ENCODE measurements at places on chromosomes 6 and 20.

GRCh38 chr20:21575981-21576740 is 62.3 kb upstream of the NKX2-2 start:
- no peak for DNase-seq

DNA sequence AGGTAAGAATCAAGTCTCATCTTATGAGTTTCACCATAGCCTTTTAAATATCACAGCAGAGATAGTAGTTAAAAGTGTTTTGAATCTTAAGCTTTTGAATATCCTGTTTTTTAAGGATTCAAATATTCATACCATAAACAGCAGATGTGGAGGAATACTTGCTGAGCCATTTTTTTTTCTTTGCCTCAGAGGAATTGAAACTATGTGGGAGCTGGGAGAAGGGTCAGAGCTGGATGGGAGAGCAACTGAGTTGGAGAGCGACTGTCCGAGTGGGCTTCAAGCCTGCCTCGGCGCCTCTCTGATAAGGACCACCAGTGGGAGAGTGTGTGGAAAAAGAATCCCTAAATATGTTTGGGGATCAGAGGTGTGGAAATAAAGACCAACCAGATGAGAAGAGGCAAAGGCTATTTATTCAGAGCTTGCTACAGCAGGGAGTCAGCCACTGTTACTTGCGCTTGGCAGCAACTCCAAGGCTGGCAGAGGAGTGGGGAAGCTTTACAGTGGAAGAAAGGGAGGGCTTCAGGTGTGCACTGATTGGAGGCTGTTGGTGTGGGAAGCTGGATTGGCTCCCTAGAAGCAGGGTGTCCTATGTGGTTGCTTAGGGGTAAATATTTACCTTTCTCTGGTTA is 34.3 kb upstream of the MCUR1 start:
- no peak for DNase-seq

GRCh38 chr6:70763754-70764510 is 96.2 kb downstream of the SMAP1 start:
- DNase-seq, result no peak

DNA sequence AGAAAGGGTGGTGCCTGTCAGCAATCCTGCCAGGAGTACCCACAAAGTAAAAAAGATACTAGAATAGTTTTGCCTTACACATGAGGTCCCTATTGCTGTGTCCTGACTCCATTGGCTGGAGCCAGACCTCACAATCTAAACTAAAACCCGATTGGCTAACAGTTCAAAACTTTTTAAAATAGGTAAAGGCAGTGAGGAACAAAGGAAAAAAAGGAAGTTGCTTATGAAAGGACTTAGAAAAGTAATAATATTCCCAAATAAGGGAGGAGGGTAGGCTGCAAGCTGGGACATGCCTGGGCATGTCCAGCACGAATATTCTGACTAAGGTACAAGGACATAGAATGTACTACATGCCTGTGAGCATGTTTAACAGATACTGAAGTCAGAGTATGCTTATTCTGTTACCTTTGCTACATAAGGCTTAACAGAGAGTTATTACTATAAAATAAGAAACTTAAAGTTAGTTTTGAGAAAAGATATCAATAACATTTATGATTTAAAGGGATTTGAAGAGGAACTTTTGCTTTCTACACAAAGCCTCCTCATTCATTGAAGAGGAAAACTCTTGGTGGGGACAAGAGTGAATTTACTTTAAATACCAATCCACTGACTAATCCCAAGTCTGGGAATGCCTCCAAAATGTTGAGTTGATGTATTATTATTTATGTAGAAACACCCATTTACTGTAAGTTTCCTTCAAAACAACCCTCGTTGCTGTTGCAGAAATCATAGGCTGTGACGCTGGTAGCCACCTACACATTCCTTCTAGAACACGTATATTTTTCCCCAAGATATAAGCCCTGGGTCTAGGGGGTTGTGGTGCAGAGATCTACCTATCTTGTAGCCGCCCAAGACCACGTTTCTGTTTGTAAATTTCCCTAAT is 8.2 kb upstream of the MTHFD1L start:
- no peak for DNase-seq

- no peak for DNase-seq
Measured at GRCh38 chr6:21491955-21492354, 101.6 kb upstream of the SOX4 start.

DNA sequence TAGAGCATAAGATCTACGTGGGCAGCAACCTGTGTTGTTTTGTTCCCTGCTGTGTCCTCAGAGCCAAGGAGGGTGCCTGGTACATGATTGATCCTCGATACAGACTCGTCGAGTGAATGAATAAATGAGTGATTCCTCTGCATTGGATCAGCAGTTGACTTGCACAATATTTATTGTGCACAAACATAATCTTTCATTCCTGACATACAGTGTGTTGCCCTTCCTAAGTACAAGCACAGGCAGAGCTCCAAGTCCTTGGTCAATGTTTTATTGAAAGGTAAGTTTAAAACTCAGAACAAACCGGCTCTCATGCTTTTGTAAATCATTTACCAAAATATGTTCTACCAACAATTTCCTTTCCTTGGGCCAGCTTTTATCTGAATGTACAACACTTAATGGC is 57.4 kb downstream of the STMND1 start:
- DNase-seq, result no peak

DNA sequence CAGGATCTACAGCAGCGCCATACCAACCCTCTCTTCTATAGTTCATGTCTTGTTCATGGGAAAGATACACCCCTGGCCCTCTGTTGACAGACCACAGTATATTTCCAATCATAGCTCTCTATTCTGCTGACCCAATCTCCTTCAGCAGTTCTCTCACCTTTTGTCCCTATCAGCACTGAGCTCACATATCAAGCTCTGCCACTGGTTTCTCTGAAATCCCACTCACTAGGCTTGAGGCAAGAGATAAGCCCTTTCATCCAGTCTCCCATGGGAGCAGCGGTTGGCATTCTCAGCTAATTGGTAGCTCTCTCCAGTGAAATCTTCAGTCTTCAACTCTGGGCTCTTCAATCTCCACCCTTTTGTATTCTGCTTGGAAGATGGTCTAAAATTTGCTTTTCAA is 313.4 kb downstream of the GJA1 start:
- DNase-seq, result no peak
